Left lobe of liver (tissue), 2 donors: ENCODE measurements at places on chromosomes 12 and 14.

DNA sequence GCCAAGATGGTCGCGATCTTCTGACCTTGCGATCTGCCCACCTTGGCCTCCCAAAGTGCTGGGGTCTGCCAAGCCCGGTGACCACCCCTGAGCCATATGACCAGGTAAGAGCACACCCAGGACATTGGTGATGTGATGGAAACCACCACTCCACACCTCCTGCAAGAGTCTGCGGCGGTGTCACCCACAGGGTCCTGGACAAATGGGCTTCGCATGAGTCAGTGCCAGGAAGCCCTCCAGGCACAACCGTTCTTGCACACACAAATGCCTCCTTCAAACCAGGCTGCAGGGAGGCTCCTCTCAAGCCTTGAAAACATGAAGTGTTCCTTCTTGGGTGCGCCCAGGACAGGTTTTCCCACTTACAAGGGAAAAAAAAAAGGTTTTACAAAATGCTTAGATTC, 16.6 kb downstream of the PITPNM2 start:
- DNase-seq, result no peak

DNA sequence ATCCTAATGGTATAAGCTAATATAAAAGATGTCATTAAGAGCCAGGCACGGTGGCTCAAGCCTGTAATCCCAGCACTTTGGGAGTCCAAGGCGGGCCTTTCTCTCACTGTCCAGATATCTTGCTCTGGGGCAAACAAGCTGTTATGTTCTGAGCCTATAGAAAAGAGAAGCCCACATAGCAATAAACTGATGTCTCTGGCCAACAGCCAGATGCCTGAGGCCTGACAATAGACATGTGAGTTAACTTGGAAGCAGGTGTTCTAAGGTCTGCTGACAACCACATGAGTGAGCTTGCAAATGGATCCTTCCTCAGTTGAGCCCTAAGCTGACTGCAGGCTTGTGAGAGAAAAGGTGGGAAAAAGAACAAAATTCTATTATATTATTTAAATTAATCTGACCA, 25.0 kb downstream of the YAF2 start:
- no peak for DNase-seq

GRCh38 chr14:68527329-68527851, 265.5 kb downstream of the ZFP36L1 start:
- DNase-seq, result peak; percentile 45

DNA sequence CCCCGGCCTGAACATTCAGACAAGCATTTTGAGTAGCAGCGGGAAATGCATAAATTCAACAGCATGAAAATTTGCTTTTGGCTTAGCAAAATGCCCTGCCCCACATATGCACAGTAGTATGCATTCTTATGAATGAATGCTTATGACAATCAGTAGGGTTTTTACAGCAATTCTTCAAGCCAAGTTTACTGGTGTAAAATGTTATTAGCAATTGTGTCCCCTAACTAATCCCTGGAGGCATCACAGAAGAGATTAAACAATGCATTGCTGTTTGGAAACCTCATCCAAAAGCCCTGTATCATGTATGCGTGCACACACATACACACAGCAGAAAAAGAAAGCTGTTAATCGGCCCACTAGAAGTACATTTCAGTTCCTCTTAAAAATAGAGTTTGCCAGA, 406.5 kb downstream of the LRIG3 start:
- DNase-seq, result no peak

- DNase-seq, result no peak
Measured at GRCh38 chr14:38549564-38549963, 293.7 kb upstream of the CLEC14A start.

GRCh38 chr14:75299059-75299458, 20.4 kb downstream of the FOS start:
- no peak for DNase-seq

DNA sequence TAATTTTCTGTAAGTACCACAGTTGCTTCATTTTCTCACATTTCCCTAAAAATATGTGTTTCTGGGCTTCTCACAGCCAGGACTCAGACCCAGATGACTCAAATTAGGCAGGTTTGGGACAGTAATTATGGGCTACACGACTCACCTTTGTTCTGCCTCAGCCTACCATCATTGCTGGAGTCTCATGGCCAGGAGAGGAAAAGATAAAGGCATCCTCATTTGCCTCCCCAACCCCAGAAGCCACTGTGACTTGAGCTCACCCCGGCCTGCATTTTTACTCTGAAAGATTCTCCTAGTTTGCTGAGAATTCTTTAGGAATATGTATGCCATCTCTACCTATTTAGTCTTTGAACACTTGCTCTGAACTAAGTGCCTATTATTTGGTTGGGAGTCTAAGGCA, 207.8 kb downstream of the PAWR start:
- DNase-seq, result no peak

DNA sequence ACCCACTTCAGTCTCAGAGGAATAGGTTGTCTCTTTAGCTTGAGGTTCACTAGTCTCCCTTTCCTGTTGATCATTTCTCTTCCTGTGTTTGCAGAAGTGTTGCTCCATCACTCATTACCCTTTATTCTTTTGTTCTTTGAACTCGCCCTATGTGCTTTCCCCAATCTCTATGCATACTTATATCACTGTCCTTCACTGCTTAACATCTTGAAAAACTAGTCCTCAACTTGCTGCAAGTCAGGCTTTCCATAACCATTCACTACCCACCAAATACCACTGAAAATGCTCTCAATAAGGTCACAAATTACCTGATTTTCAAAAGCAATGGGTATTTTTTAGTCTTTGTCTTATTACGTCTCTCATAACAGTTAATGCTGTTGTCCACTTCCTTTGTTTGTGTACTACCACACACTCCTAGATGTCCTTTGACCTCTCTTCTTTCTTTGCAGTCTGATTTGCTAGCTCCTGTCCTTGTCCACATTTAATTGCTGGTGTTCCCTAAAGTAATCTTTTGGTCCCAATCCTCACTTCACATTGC, 80.8 kb downstream of the RIC8B start:
- DNase-seq, result no peak

- DNase-seq, result no peak
Measured at GRCh38 chr12:89946518-89947135, 238.0 kb upstream of the ATP2B1 start.

DNA sequence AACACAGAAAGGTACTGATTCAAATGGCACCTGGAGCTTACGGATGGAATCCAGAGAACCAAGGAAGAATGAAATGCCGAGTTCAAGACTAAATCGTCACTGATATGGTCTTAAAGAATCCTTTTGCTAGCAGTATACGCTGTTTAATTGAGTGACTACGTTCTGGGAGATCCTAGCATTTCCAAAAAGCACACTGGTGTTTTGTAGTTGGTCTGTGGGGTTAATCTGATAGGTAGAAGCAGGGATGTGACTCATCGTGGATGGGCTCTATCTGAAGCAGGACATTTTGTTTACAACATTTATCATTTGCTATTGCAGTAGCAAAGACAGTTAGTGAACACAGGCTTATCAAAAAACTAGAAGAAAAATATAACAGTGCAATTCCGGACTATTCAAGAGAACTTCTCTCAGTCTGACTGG, 169.2 kb upstream of the HMGA2 start:
- no peak for DNase-seq

- DNase-seq, result no peak
Measured at GRCh38 chr14:100193417-100194357, 34.2 kb upstream of the DEGS2 start.

- DNase-seq, result no peak
Measured at GRCh38 chr12:107530701-107531100, 154.9 kb upstream of the PWP1 start.

DNA sequence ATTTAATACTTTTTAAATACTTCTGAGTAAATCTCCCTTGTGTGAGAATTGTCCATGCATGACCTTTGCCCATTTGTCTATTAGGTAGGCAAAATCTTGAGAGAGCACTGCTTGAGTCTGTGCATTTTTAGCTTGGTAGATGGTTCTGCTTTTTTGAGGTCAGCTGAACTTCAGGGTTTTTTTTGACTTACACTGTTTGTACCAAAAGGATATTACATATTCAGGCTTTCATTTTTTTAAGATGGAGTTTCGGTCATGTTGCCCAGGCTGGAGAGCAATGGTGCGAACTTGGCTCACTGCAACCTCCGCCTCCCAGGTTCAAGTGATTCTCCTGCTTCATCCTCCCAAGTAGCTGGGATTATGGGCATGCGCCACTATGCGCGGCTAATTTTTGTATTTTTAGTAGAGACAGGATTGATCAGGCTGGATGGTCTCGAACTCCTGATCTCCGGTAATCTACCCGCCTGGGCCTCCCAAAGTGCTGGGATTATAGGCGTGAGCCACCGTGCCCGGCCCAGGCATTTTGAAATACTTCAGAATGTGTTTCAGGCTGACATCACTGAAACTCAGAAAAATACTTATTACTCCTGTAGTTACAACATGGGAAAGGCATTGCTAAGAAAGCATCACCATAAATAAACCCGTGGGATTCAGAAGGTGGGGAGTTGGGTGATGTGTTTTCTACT, 11.1 kb downstream of the RASSF3 start:
- DNase-seq, result no peak

GRCh38 chr12:6072302-6072752, 52.1 kb downstream of the VWF start:
- DNase-seq, result no peak

DNA sequence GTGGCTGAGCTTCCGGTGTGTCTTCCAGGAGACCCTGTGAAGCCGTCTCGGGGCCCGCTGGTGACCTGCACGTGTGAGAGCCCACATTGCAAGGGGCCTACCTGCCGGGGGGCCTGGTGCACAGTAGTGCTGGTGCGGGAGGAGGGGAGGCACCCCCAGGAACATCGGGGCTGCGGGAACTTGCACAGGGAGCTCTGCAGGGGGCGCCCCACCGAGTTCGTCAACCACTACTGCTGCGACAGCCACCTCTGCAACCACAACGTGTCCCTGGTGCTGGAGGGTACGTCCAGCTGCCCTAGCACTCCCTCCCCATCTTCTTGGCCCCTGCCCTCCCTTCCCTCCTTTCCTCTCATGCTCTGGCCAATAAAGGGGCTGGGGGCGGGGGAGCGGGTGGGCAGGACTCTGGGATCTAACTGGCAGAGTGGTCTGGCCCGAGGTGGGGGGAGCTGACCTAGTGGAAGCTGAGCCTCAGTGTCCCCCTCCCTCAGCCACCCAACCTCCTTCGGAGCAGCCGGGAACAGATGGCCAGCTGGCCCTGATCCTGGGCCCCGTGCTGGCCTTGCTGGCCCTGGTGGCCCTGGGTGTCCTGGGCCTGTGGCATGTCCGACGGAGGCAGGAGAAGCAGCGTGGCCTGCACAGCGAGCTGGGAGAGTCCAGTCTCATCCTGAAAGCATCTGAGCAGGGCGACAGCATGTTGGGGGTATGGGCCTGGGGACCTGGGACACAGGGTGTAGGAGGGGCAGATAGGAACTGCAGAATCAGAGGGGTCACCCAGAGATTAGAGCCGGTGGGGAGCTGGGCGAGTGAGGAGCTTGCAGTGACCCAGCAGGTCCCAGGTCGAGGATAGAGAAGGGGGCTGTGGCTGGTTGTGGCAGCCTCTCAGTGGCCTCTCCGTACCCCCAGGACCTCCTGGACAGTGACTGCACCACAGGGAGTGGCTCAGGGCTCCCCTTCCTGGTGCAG, 6.0 kb downstream of the ACVRL1 start:
- DNase-seq, result no peak

GRCh38 chr12:15787778-15788177, 1.4 kb downstream of the EPS8 start:
- DNase-seq, result no peak

GRCh38 chr12:121499929-121500793, 80.7 kb downstream of the KDM2B start:
- peak; percentile 79 for DNase-seq

GRCh38 chr14:100675699-100676684, 50.7 kb upstream of the DLK1 start:
- DNase-seq, result no peak

DNA sequence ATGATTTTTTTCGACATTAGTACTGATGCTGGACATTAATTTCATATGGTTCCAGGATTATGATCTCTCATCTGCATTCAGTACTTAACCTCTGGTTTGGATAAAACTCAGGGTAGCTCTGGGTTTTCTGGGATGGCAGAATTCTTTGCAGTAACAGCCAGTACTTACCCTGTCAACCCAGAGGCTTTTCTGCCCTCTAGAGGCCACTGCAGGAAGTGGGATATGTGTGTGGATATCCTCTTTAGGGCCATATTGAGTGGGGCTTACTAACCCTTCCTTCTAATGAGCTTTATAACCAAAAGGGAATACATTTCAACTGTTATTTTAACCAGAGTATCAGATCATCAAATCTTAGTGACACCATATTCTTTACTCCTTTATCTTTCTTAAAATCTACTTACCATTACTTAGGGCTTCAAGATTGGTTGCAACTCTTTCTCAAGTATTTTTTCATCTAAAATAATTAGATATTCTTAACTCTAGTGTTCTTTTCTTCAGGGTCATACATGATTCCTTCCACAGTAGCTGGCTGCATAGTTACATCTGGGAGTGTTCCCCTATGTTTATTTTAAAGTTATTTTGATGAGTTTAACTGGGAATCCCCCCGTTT, 488.0 kb upstream of the STXBP6 start:
- DNase-seq, result peak; percentile 48

- no peak for DNase-seq
Measured at GRCh38 chr12:47851303-47851952, 31.7 kb upstream of the HDAC7 start.

- no peak for DNase-seq
Measured at GRCh38 chr14:77805706-77806105, 5.8 kb downstream of the ADCK1 start.

DNA sequence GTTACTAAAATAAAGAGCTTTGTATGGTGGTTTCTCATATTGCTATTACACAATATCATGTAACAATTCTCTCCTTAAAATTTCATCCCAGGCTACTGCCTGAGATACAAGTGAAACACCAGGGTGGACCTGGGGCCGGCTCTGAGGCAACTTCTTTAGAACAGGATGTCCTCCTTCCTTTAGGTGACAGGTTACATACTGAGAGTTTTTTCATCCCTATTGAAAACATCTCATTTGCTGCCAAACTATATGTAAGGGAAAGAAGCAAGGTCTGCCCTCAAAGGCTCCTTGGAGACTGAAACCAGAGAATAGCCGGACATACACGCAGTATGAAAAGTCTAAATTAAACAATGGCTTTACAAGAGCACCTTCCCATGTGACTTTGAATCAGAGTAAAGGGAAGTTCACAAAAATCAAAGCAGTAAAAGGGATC, 139.9 kb downstream of the DUSP6 start:
- DNase-seq, result no peak

- no peak for DNase-seq
Measured at GRCh38 chr14:104784846-104785707, 10.5 kb downstream of the AKT1 start.

DNA sequence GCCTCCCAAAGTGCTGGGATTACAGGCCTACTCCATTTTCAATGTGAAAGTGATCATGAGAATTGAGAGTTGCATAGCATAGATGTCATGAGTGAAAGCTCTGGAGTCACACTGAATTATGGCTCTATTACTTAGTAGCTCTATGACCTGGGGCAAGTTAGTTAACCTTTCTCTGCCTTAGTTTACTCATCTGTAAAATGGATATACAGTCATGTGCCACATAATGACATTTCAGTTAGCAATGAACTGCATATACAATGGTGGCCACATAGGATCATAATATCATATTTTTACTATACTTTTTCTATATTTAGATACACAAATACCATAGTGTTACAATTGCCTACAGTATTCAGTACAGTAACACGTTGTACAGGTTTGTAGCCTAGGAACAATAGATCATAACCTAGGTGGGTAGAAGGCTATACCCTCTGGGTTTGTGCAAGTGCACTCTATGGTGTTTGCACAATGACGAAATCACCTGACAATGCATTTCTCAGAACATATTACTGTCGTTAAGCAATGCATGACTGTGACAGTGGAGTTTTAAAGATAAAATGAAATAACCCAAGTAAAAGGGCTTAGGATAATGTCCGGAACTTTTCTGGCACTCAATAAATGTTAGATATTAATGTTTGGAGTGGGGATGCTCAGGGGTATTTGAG, 53.1 kb downstream of the ZFYVE26 start:
- DNase-seq, result no peak
